Eye (tissue), 1 donor: ENCODE measurements at places on chromosomes 6 and 20.

GRCh38 chr6:144641286-144641685 is 356.2 kb downstream of the UTRN start:
- no peak for DNase-seq

- DNase-seq: no peak
Measured at GRCh38 chr20:49156481-49156880, 31.7 kb downstream of the STAU1 start.

GRCh38 chr20:50145566-50145965 is 8.0 kb downstream of the PEDS1 start:
- no peak for DNase-seq

DNA sequence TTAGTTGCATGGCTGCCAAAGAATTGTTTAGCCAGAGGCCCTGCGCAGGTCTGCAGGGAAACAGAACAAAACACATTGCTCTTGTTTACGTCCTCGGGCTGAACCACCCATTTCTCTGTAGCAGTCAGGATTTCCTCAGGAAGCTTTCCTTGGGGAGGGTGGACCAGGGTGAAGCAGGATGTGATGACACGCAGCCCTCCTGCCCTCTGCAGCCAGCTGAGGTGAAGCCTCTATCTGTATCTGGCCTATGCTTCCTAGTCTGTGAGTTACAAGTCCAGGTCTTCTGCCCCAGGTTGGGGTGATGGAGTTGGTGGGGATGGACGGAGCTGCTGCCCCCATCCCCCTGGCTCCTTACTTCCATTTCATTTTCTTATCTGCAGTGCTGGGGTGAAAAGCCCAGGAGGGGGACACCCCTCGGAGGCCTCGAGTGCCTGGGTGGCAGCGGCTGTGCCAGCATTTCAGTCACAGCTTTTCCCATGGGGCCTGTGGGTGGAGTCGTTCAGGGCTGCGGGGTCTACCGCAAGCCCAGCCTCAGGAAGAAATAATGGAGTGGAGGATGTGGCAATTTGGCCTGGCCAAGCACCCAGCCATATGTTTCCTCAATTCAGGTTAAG is 24.9 kb downstream of the SASH1 start:
- peak; percentile 43 for DNase-seq

- no peak for DNase-seq
Measured at GRCh38 chr6:19424853-19425252, 412.3 kb upstream of the ID4 start.

- DNase-seq: peak; percentile 81
Measured at GRCh38 chr6:15247500-15248450, 1.9 kb downstream of the JARID2 start.

GRCh38 chr6:3784885-3785744 is 33.6 kb upstream of the PXDC1 start:
- DNase-seq: no peak

DNA sequence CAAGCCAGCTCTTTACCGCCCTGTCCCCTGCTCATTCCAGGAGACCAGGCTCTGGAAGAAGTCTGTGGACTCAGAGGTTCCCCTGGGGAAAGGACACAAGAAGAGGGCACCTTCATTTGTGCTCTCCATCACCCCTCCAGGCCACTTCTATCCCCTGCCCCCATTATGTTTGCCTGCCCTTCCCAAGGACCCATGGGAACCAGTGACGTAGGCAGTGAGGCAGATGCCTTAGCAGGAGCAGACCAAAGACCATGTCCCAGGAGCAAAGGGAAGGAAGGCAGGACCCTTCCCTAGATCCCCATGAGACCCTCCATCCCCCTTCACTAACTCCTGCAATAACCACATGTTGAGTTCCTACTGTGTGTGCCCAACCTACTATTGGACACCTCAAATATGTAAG is 94.4 kb downstream of the MDGA1 start:
- DNase-seq: no peak

DNA sequence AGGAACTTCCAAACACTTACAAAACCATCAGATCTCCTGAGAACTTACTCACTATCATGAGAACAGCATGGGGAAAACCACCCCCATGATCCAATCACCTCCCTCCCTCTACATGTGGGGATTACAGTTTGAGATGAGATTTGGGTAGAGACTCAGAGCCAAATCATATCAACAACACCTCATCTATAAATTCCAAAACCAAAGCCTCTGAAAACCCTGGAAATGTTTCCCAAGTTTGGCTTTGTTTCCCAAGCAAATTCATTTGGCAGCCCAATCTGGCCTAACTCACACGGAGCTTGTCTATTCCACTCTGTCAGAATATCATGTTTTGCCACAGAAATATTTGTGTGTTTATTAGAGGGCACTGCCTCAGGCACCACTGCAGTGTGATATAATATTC is 142.6 kb downstream of the COL9A1 start:
- no peak for DNase-seq

DNA sequence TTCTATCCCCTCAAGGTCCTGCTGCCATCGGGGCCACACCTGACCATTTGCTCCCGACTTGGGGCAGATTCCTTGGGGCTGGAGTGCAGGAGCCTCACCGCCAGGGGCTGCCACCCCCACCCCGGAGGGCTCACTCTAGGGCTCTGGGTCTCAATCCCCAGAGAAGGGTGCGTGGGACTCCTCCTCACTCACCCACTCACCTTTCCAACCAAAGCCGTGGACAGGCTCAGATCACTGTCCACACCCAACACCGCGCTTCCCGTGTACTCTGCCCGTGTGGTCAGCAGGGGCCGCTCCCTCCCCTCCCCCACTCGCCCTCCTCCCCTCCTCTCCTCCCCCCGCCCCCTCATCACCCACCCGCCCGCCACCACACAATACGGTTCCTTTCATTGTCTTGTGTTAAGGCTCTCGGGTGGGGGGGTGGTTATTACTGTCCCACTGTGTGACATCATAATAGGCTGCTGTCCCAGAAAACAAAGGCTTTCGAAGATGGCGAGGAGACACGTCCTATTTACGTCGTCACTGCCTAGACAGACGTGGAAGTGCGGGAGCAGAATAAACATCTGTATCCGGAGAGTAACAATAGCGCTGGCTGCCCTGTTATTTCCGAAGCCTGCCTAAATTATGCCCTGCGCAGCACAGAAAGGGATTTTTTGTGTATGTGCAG is 85.8 kb downstream of the YTHDF1 start:
- DNase-seq: peak; percentile 37

- DNase-seq: no peak
Measured at GRCh38 chr6:121540210-121540609, 104.8 kb downstream of the GJA1 start.

DNA sequence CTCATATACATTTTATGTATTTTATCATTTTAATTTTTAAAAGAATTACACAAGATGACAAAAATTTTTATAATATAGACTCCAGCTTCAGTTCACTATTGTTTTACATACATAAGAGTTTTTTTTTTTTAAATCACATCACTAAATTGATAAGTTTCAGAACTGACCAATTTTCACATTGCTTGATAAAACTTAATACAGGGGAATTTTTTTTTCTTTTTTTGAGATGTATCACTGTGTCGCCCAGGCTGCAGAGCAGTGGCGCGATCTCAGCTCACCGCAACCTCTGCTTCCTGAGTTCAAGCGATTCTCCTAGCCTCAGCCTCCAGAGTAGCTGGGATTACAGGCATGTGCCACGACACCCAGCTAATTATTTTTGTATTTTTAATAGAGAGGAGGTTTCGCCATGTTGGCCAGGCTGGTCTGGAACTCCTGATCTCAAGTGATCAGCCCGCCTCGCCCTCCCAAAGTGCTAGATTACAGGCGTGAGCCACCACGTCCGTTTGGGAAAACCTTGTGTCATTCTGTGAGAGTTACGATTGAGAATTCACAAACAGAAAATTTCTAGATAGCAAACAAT is 36.6 kb upstream of the BTN3A2 start:
- peak; percentile 46 for DNase-seq

DNA sequence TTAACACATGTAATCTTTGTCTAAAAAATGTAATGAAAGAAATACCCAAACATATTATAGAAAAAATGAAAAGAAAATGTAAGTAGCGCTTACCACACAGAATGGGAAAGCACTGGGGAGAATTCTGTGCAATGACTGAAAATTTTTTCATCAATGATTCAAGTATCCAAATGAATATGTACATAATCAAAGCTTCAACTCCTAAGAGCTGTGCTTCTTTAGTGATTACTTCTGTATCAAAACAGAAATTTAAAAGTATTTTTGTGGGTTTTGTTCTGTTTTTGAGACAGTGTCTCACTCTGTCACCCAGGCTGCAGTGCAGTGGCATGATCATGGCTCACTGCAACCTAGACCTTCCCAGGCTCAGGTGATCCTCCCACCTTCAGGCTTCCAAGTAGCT is 13.7 kb downstream of the LMBRD1 start:
- DNase-seq: no peak

DNA sequence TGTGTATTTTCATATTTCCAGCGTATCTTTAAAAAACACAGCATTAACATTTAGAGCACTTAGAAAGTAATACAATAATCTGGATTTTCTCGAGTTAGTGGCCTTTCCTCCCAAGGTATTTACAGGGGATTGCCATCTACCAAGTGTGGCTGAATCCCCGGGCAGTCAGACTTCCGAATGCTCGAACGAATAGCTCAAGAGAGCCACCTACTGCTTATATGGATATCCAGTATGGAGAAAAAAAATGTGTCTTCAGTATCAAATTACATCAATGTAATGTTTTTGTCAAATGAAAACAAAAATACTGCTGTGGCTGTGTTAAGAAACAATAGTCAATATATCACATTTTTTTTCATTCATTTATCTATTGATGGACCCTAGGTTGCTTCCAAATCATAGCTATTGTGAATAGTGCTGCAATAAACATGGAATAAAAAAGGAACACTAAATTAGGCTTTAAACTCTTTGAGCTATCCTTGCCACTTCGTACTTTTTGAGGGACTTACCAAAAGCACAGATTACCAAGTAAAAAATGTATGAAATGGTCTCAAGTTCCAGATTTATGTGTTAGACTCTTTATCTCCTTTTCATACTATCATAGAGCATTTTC is 654.5 kb upstream of the PTCHD4 start:
- peak; percentile 88 for DNase-seq

GRCh38 chr6:43913375-43914271 is 143.6 kb downstream of the VEGFA start:
- no peak for DNase-seq

- no peak for DNase-seq
Measured at GRCh38 chr6:90121982-90122381, 174.7 kb downstream of the BACH2 start.

DNA sequence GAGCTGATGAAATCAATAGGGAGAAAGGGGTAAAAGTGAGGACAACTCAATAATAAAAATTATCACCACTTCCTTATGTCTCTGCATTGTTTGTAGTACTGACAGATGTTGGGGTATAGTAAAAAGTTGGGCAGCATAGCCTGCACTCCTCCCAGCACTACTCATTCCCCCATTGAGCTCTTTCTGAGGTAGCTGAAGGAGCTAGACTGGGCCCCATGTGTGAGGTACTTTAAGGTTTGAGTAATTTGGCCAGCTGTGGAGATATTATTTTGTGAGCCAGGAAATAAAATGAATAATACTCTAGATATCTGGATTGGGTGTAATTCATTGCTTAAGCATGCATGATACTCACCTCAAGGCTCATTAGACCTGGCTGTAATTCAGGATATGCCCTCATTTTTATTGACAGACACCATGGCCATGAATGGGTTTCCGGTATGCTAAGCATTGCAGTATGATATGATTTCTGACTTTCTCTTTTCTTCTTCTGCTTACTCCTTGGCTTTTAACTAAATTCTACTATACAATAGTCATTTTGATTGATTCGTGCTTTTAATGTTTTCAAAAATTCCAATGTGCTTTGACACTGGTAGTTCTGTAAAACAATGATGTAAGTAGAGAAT is 283.9 kb upstream of the RIMS1 start:
- DNase-seq: peak; percentile 14

- DNase-seq: no peak
Measured at GRCh38 chr20:40156600-40157317, 532.3 kb downstream of the MAFB start.
